ENCODE measurements at places on chromosomes 16 and 17. TPM values are rescaled to one million over a fixed set of nuclear protein-coding genes. Genes with fewer than 3 reads are reported as not detected.
A peak's percentile ranks its signal among the peaks of the same experiment; 100 is the strongest.

- DNase-seq = no peak
These were observed 63.6 kb downstream of the ABCC6 start for GRCh38 chr16:16159662-16160061.

Gene CDH13
- total RNA-seq = 3.0 TPM

DNA sequence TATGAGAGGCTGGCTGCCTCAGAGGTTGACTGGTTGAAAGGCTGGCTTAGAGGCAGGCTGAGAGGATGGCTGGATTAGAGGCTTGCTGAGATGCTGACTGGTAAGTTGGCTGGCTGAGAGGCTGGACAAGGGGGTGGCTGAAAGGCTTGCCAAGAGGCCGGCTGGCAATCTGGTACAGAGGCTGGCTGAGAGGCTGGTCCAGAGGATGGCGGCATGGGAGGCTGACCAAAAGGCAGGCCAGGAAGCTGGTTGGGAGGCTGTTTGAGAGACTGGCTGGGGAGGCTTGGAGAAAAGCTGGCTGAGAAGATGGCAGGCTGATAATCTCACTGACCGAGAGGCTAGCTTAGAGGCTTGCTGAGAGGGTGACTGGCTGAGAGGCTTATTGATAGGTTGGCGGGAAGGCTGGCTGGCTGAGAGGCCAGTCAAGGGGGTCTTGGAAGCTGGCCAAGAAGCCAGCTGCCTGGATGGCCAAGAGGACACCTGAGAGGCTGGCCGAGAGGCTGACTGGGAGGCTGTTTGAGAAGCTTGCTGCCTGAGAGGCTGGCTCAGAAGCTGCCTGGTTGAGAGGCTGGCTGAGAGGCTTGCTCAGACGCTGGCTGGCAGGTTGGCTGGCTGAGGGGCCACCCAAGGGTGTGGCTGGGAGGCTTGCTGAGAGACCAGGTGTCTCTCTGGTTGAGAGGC, 34.2 kb upstream of the ACSM2B start:
- DNase-seq = no peak

GRCh38 chr16:46788891-46789474, 40.8 kb upstream of the MYLK3 start:
- DNase-seq = no peak

- no peak for DNase-seq
These were observed 1214.6 kb downstream of the CDH8 start for GRCh38 chr16:60821661-60822060.

GRCh38 chr17:73128496-73128895, 36.0 kb upstream of the SLC39A11 start:
- DNase-seq = no peak

GRCh38 chr16:28106467-28107215, 43.1 kb upstream of the GSG1L start:
- no peak for DNase-seq

Gene MAZ
- 120 TPM for total RNA-seq

DNA sequence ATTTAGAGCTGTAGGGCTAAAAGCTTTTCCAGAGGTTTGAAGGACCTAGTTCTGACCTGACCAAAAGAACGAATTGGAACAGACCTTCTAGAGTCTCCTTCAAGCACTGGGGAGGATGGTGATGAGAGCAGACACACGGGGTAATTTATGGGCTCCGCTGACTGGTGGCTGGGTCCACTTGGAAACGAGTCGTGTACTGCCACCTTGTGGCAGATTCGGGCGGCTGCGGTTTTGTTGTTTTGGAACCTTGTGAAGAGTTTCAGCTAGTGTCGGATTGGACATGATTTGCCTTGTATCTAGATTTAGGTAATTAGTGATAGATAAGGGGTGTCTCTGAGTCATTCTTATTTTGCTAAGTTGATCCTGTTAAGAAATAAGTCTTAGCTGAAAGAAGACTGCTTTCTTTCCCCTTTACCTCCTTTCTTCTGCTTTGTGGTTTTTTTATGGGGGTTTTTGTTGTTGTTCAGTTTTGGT, 98.9 kb downstream of the AATF start:
- DNase-seq = peak; percentile 92

DNA sequence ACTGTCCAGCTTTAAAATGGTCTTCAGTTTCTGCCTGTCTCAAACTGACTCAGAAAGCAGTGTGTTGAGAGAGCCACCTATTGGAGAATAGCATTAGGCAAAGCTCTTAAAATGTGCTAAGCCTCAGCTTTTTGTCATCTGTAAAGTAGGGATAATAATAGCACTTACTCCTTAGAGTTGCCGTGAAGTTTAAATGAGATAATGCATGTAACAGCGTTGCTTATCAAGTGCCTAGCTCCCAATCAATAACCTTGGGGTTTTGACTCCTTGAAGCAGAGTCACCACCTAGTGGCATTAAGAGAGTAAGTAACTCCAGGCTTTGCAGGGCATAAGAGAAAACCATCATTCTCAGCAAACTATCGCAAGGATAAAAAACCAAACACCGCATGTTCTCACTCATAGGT, 163.3 kb downstream of the HS3ST2 start:
- peak; percentile 54 for DNase-seq

DNA sequence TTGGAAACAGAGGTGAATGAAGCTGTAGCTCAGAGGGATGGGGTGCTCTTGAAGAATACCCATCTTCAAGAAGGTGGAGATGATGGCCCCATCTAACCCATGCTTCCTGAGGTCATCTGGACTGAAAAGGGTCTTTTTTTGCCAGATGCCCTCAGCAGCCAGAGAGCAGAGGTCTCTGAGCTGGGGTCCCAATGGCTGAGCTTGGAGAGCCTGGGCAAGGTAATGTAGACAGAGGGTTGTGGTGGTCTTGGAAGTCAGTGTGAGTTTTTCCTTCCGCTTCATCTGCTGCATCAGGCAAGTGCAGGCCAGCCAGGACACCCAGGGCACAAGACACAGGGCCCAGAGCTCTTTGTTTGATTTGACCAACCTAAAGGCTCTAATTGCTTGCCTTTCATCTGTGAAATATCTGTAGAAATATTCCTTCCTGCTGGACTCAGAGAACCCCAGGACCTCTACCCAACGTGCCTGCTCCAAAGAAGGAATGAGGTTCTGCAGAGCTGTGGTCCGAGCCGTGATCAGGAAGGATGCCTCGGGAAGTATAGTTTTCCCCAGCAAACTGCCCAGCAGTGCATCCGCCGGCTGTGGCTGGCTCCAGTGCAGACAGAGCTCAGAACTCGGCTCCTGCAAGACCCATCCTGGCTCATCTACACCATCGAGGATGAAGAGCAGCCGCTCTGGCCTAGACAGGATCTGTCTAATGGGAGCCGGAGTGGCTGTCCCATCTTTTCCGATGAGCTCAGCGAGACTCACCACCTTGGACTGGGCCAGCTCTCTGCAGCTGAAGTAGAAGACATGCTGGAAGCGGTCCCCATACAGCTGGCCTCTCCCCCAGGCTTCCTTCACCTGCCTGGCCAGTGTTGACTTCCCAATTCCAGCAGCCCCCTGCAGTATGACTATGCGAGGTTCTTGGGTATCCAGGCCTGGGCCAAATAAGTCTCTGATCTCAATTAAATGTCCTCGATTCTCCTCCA, 25.2 kb downstream of the NLRP1 start:
- no peak for DNase-seq

Gene GUCY2D
- total RNA-seq = not detected

DNA sequence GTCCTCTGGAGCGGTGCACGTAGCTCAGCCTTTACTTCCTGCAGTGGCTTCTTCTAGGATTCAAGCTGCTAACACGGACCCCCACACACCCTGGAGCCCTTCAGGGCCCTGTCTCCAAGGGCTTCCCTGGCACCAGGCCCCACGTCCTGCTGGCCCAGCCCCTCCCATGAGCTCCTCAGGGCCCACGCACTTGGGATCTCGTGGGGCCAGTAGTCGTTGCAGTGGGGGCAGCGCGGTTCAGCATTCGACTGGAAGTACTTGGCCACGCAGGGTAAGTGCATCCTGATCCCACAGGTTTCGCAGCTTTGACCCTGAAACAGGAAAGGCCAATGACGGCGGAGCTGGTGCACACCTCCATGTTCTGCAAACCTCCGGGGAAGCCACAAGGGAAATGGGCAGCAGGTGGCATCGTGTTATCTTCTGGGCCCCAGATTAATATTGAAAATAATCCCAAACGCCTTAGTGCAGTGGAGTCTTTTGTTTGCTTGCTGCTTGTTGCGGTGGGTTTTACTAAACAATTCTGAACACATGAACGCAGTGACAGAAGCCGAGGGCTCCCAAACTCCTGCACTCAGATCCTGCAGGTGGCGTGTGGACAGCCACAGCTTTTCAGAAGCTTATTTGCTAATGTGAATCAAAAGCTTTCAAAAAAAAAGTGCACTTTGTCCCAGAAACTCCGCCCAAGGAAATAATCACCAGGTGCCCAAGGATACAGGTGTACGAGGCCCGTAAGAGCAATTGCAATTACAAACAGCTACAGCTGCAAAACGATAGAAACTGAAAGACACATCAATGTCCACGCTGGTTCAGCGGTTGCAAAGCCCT, 22.4 kb downstream of the KDM8 start:
- no peak for DNase-seq

GRCh38 chr17:48439875-48440505, 10.0 kb upstream of the SKAP1 start:
- DNase-seq = no peak

- DNase-seq = no peak
These were observed 45.0 kb upstream of the CLEC19A start for GRCh38 chr16:19240494-19240893.

- no peak for DNase-seq
These were observed 386.5 kb upstream of the PMFBP1 start for GRCh38 chr16:72558501-72558900.

DNA sequence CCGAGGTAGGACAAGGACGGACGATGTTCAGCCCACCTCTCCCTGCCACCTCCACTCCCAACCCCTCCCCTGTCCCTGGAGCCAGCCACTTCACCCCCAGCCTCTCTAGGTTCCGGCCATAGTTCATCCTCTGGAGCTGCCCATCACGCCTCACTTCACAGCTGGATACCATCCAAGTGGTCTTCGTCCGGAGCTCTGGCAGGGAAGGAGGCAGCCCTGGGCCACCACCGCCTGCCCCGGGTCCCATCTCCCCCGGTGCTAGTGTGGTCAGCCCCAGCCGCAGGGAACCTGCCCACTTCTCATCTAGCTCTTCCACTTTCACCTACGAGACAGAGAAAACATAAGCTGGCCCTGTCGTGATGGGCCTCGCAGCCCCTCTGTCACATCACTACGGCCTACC, 6.3 kb upstream of the GPS2 start:
- no peak for DNase-seq

Gene CDRT15L2
- total RNA-seq = not detected

- no peak for DNase-seq
These were observed 15.1 kb upstream of the FOXJ1 start for GRCh38 chr17:76155988-76156661.

GRCh38 chr16:82182266-82183003, 12.4 kb upstream of the MPHOSPH6 start:
- DNase-seq = peak; percentile 4

Gene MYL4
- 0.93 TPM for total RNA-seq

- no peak for DNase-seq
These were observed 1.9 kb downstream of the C1QTNF8 start for GRCh38 chr16:1094124-1094479.

DNA sequence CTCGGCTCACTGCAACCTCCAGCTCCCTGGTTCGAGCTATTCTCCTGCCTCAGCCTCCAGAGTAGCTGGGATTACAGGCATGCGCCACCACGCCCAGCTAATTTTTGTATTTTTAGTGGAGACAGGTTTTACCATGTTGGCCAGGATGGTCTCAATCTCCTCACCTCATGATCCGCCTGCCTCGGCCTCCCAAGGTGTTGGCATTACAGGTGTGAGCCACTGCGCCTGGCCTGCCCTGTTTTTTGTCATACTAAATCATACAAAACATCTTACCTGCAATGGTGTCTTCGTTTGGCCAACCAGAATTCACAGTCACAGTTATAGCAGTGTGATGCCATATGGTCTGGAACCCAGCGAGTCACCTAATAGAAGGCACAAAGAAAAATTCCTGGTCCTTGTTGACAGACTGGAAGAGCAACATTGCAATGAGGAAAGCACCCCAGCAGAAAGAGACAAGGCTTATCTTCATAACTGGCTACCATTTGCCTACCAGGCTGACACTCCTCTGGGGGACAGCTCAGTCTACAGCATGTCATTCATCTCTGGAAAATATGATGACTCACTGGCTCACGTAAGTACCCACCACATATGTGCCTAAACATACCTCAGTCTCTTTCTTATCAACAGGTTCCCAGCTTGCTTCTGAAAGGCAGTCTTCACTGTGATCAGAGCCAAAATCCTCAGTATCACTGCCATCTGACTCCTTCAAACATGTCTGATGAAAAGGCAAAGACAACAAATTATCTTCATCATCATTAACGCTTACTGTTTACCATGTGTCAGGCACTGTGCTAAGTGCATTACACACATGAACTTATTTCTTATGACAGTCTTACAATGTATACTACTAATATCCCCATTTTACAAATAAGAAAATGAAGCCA, 4.3 kb upstream of the HSF5 start:
- no peak for DNase-seq

Gene SLC5A11
- 0.09 TPM for total RNA-seq

GRCh38 chr17:14581186-14581830, 280.4 kb downstream of the HS3ST3B1 start:
- DNase-seq = peak; percentile 34

- no peak for DNase-seq
These were observed 4.9 kb upstream of the PGAP6 start for GRCh38 chr16:386641-387156.

DNA sequence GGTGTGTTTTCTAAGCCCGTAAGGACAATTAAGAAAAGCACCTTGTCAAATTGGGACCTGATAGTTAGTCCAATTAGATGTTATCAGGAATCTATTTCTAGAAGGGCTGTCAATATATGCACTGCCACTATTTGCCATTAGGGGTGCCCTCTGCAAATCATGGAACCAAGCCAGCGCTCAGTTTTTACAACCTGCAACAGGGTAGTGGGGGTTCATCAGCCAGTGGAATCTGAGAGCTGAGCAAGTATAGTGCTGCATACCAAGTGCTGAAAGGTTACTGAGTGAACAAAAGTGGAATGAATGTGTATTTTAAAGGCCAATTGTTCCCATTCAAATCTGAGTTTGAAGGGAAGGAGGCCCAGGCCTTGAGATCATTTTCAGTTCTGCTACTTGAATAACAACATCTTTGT, 10.4 kb downstream of the PRR11 start:
- DNase-seq = peak; percentile 91

GRCh38 chr17:42111871-42112551, 503 bp downstream of the DHX58 start:
- DNase-seq = no peak
